ENCODE measurements at places on chromosomes 3 and 15. TPM values are rescaled to one million over a fixed set of nuclear protein-coding genes. Genes with fewer than 3 reads are reported as not detected.
A peak's percentile ranks its signal among the peaks of the same experiment; 100 is the strongest.

Gene NRG4
- polyA plus RNA-seq = not detected

Gene PTPN23
- 10.3 TPM for polyA plus RNA-seq

Gene IL17RB
- polyA plus RNA-seq = 9.2 TPM

Gene TM4SF1
- polyA plus RNA-seq = 21.4 TPM

Gene LSAMP
- 0.27 TPM for polyA plus RNA-seq

DNA sequence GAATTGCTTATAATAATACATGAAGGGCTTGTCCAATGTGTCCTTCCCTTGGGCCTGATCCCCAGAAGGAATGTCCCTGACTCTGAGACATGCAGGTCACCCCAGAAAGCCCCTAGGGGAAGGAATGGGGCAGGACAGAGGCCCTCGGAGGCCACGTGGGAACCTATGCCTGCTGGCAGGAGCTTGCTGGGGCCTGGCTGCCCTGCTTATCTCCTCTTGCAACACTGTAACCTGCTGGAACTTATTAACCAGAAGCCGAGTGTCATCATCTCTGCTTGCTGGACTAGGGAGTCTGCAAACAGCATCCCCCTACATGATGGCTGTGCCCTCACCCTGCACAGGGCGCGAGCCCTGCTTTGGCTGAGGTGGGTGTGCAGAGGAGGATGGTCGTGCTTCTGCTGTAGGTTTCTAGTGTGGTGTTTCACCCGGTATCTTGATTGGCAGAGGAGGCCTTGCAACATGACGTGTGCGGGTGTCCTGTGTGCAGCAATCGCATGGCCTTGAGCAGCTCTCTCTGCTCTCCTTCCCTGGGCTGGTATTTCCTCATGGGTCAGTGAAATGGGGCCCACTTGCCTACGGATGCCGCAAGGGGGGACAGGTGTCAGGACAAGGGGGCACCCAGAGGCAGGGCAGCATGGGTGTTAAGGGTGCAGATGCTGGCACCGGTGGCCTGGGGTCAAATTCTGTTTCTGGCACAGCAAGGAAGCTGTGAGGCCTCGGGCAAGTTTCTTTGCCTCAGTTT lies 5.0 kb downstream of the CHST13 start:
- peak; percentile 93 for DNase-seq

- DNase-seq = no peak
Measured at GRCh38 chr3:134552784-134553183, 66.9 kb downstream of the CEP63 start.

Data from small intestine (tissue), 16 donors.